ENCODE measurements at places on chromosomes 7 and 10.

- DNase-seq: peak; percentile 66
These were observed 59.0 kb downstream of the IKZF1 start for GRCh38 chr7:50363327-50364060.

DNA sequence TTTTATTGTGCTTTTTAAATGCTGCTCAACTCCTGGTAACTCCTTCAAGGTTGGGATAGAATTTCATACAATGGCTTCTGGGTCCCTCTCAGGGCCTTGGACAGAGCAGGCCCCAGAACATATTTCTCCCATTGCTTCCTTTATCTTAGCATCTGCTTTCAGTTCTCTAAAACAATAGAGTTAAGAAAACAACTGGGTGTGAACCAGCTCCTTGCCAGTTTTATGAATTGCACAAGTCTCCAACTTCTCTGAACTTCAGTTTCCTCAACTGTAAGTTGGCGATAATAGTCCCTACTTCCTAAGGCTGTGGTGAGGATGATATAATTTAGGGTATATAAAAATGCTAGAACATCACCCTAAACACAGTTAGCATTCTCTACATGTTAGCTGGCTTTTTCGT, 77.0 kb upstream of the INHBA start:
- no peak for DNase-seq

DNA sequence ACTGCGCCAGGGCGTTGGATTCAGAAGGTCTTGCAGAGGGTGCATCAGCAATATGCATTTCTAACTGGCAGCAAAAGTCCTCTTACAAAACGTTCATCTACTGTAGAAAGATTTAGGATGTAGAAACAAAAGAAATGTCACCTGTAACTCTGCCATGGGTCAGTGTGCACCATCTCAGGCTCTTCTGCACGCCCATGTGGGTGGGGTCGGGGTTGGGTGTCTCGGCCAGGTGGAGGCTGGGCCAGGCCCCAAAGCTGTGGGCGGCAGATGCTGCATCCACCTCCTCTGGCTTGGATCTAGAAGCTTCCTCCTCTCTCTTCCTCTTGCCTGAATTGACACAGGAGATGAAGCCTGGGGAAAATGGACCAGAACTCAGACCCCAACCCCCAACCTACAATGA, 111.3 kb upstream of the PPP2R2D start:
- DNase-seq: no peak

DNA sequence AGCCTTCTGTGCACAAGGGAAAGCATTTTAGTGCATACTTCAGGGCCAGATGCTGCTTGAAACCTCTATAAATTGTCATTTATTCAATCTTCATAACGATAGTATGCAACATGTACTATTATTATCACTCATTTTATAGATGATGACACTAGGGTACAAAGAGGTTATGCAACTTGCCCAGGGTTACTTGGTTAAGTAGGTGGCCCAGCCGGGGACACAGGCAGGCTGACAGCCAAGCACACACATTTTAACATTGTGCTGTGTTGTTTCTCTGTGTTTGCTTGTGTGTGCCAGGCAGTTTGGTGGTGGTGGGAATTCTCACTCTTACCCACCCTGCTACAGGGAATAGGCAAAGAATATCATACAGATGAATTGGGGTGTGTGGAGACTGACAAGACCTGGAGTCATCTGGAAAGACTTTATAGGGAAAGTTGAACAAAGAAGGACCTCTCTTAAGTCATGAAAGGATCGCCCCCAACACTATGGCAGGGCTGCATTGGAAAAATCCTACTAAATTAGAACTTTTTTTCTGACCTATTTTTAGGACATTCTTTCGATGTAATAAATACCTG, 98.9 kb downstream of the MKX start:
- DNase-seq: no peak

- no peak for DNase-seq
These were observed 1.5 kb downstream of the CPSF4 start for GRCh38 chr7:99440195-99440594.

DNA sequence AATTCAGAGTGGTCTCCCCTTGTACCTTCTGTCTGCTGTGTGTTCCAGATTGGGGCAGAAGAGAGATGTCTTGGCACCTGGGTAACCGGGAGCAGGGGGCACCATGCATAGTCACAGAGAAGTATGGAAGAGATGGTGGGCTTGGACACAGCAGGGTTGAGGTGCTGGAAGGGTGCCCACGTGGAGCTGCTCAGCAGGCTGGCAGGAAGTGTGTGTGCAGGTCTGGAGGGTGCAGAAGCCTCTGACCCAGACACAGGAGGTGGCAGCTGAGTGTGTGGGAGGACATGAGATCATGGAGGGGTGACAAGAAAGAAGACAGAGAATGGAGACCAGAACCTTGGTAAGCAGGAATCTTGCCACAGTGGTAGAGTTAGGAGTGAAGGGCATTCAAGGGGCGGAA, 42.3 kb upstream of the DUSP5 start:
- DNase-seq: no peak

DNA sequence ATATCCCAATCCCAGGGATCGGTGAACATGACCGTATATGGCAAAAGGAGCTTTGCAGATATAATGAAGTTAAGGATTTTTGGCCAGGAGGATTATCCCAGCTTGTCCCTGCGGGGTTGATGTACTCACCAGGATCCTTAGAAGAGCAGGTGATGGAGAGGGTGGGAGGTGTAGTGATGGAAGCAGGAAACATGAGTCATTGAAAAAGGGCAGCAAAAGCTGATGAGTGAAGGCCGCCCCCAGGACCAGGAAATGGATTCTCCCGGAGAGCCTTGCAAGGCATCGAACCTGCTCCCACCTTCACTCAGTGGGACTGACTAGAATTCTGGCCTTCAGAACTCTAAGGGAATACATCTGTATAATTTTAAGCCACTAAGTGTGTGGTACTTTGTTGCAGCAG, 5.2 kb upstream of the NUPR2 start:
- DNase-seq: no peak

GRCh38 chr10:98272656-98273055, 4.7 kb upstream of the LOXL4 start:
- no peak for DNase-seq

DNA sequence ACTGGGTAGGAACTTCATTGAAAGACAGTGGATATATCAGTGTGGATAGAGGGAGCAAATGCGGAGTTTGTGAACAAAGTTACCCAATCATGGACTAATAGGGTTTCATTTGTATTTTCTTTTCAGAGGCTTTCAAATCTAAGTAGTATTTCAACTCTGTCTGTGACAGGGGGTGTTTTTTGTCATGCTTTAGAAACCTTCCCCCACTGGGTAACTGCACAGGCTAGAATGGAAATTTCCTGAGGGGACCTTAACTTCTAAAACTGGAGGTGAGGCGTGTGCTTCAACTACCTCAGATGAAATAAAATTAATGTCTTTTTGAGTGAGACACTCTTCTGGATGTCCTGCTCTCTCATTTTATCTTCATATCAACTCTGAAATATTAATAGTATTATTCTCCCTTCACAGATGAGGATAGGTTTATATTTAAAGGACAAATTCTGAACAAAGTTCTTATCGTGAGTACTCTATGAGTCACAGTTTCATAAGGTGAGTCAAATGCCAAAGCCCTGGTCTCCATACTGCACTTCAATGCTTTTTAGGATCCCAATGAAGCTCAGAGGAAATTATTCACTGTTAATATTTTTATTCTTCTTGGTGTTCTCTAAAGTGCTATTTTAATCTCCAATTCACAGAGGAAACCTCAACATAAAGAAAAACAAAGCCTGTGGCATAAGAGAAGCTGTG, 770.6 kb downstream of the CCSER2 start:
- DNase-seq: no peak

DNA sequence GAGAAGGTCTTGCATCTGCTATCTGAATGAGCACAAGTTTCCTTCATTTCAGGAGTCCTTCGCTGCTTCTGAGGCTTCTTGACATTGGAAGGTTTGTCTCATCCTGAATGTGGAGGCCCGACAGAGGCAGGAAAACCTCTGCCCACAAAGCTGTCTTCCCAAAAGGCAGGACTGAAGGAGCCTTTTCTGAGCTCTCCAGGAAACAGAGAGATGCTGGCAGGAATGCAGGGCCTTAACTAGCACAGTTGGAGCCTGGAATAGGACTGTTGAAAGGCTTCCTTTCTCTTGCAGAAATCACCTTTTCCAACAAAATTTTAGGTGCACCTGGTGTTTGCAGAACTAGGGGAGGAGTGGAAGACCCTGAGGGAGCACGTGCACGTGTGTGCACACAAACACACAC, 637.4 kb upstream of the MKI67 start:
- no peak for DNase-seq

DNA sequence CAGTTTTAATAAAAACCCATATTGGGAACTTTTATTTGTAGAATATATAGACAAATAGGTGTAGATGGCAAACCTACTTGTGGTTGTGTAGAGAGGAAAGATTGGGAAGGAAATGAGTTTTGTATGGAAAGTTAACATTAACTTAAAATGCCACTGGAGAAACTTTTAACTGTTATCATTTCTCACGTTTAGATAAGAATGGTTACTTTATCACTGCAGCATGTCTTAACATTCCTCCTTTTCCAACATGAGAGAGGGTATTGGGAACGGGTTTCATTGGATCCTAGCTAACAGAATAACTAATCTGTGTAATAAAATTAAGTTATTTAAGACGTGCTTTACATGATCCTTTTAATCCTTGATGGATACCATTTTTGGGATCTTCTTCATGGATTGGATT, 1.8 kb downstream of the LUC7L2 start:
- no peak for DNase-seq

DNA sequence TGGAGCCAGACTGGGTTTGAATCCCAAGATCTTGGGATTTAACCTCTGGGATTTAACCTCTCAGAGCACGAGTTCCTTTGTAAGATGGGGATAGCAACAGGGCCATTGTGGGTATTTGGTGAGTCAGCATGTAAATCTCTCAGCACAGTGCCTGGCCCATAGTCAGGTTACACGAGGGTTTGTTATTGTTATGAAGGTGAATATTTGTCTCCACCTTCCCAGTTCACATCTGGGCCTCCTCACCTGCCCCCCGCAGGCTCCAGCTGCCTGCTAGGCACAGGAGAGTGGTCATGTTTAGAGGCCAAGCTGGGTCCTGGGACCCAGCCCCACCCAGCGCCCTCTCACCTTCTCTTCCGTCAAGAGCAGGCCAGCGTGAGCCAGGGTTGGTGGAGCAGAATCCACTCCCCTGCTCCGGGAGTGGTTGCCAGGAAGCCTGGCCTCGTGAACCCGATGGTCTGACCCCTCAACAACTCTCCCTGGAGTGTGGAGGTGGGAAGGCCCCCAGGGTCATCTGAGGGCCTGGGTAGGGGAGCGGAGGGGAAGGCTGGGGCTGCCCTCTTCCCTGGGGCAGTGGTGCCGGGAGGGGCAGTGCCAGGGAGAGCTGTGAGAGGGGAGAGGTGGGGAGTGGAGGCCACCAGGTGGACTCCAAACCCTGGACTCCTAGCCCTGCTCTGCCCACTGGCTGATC, 26.0 kb downstream of the FAM241B start:
- no peak for DNase-seq
